ENCODE measurements at places on chromosomes 13 and 19.

GRCh38 chr19:6018786-6019185 is 40.8 kb upstream of the RANBP3 start:
- DNase-seq = no peak

- DNase-seq = no peak
These were observed 10.4 kb downstream of the ZNF93 start for GRCh38 chr19:19911150-19911549.

DNA sequence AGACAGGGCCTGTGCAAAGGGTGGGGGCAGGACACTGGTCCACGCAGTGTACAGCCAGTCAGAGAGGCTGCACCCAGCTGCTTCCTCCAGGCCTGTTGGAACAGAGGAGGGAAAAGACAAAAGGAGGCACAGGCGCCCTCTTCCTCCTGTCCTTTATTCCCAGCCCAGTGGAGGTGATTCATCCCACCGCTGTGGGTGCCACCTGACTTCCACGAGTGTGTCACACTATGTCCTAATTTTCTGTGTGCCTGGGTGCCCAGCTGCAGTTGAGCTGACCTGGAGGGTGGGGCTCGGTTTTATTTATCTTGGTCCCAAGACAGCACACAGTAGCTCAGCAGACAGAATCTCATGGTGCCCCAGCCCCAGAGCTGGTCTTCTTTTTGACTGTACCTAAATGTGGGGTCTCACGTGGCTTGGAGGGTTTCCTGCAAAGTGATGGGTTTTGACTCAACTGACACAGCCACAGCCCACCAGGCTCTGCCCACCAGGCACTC is 9.0 kb downstream of the EPS15L1 start:
- no peak for DNase-seq

- no peak for DNase-seq
These were observed 25.0 kb downstream of the AP2S1 start for GRCh38 chr19:46825731-46826055.

DNA sequence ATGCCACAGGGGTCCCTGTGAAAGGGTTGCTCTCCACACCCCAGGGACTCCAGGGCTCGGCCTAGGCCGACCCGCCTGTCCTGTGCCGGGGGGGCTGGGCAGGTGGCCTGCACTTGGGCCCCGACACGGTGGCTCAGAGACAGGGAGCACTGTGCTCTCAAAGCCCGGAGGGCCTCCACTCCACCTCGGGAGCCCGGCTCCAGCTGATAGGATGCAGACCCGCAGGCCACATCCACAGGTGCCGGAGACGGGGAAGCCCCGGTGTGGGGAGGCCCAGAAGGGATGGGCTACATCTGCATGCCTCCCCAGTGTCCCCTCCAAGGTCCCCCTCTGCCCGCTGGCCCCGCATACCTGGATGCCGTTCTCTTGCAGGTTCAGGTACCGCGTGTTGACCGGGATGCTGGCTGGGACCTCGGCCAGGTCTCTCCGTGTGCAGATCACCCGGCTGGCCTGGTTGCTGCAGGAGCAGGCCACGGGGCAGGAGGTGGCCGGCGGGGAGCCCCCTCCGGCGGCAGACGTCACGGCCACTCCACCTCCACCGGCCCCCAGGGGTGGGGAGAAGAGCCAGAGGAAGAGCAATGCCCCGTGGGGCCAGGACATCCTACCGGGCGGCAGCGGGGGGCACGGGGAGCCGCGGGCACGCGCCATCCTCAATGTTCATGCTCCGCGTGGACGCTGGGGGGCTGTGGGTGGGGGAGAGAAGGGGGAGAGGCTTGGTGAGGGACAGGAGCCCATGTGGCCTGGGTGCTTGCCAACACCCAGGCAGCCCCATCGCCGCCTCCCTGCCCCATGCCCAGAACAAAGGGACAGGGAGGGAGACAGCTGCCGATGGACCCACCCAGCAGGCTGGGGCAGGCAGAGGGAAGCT is 19.8 kb downstream of the LRRC4B start:
- DNase-seq = no peak
